Neural crest cell (in vitro differentiated cells): ENCODE measurements at places on chromosomes 6 and 20. TPM values are rescaled to one million over a fixed set of nuclear protein-coding genes. Genes with fewer than 3 reads are reported as not detected.

The SLC22A16 gene
- total RNA-seq = not detected in 2 replicates

The ESF1 gene
- 18.9 and 20.7 TPM in 2 replicates for total RNA-seq

The SENP6 gene
- total RNA-seq = 95.2 and 96.5 TPM in 2 replicates

The TRAPPC3L gene
- total RNA-seq = not detected in 2 replicates

- H3K4me3 ChIP-seq = no peak overlapping the region
- no peak overlapping the region for H3K27ac ChIP-seq
- H3K27me3 ChIP-seq = no peaks in the 10 kb centered on the region
- DNase-seq = no peak
Measured at GRCh38 chr20:38113401-38114325, 51.4 kb downstream of the TGM2 start.

The C20orf141 gene
- total RNA-seq = not detected in 2 replicates

The CRISP3 gene
- not detected in 2 replicates for total RNA-seq

DNA sequence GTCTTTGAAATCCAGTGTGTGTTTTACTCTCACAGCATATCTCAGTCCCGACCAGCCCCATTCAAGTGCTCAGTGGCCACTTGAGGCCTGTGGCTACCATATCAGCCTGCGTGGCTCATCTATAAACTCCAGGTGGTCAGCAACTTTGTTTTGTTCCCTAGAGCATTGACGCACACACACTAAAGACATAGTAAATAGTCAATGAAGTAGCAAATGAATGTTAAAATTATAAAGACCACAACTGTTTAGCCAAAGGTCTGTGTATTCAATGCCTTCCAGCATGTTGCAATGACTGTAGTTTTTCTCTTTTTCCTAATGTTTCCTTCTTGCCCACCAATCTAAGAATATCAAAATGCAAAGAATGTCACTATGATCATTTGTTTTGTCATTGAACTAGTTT lies 238.2 kb upstream of the ZNF217 start:
- no peak overlapping the region for H3K4me3 ChIP-seq
- H3K36me3 ChIP-seq = no peaks in the 10 kb centered on the region
- no peak for DNase-seq
- peaks cover 35% of the 10 kb centered on the region for H3K4me1 ChIP-seq
- H3K27me3 ChIP-seq = no peaks in the 10 kb centered on the region

GRCh38 chr20:25288291-25289181 lies 40.7 kb downstream of the PYGB start:
- no peak for DNase-seq
- H3K4me3 ChIP-seq = no peak overlapping the region
- H3K27ac ChIP-seq = no peak overlapping the region
- no peaks in the 10 kb centered on the region for H3K27me3 ChIP-seq

DNA sequence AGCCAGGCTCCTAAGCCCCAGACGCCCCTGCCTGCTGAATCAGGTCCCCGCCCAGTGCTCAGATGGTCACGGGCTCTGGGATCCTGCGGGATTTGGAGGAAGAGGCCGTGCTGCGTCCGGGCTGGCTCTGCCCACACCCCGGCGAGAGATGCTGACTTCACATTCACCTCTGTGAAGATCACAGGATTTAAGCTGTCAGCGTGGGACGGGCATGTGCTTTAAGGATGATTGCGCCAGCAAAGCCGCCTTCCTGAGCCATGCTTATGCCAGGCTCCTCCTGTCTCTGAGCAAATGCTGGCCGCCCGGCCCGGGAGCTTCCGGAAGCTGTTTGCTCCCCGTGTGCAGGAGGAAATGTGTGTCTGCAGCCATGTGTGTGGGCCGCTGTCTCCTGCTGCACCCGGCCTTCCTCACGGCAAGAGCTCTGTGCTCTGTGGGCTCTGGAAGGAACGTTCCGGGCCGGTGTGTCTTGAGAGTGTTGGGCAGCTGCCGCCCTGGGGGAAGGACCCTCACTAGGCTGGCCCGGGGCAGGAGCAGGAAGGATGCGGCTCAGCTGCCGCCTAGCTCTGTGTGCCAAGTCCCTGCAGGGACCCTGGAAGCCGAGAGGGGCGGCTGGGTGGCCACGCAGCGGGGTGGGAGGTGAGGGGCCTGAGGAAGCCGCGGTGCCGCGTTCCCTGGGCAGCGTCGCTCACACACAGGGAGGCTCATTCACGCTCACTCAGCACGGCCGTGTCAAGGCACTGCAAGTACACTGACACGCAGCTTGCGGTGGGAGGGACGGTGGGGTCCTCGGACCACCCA lies 19.0 kb upstream of the BHLHE23 start:
- no peaks in the 10 kb centered on the region for H3K27me3 ChIP-seq
- no peak overlapping the region for H3K27ac ChIP-seq
- H3K4me1 ChIP-seq = peaks cover 16% of the 10 kb centered on the region
- H3K36me3 ChIP-seq = no peaks in the 10 kb centered on the region
- H3K4me3 ChIP-seq = no peak overlapping the region
- no peak for DNase-seq

- no peaks in the 10 kb centered on the region for H3K4me1 ChIP-seq
- no peaks in the 10 kb centered on the region for H3K27me3 ChIP-seq
- H3K36me3 ChIP-seq = no peaks in the 10 kb centered on the region
Measured at GRCh38 chr6:40755749-40756452, 168.7 kb upstream of the LRFN2 start.

The TBC1D32 gene
- 11.3 and 13.6 TPM in 2 replicates for total RNA-seq

DNA sequence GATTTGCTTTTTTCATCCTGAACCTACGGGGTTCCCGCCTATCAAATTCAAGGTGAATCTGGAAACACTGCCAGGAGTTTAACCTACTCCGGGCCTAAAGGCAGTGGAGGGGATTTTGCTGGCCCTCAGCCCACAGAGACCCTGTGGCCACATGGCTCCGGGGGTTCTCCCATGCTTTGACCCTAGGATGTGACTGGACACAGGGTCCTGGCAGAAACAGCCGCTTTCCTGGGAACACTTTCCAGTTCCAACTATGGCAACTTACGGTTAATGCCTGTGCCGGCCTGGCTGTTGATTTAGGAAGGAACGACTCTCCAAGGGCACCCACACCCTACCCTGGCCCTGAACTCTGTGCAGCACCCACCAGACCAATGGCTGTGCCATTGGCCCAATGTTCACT lies 141.7 kb upstream of the RPS6KA2 start:
- H3K27me3 ChIP-seq = no peaks in the 10 kb centered on the region
- H3K4me3 ChIP-seq = no peak overlapping the region
- H3K27ac ChIP-seq = no peak overlapping the region
- H3K4me1 ChIP-seq = peaks cover 21% of the 10 kb centered on the region
- no peak for DNase-seq
